ENCODE measurements at places on chromosomes 13 and 19.

- no peak for DNase-seq
Observed at GRCh38 chr19:17626456-17627015, 61.6 kb downstream of the UNC13A start.

DNA sequence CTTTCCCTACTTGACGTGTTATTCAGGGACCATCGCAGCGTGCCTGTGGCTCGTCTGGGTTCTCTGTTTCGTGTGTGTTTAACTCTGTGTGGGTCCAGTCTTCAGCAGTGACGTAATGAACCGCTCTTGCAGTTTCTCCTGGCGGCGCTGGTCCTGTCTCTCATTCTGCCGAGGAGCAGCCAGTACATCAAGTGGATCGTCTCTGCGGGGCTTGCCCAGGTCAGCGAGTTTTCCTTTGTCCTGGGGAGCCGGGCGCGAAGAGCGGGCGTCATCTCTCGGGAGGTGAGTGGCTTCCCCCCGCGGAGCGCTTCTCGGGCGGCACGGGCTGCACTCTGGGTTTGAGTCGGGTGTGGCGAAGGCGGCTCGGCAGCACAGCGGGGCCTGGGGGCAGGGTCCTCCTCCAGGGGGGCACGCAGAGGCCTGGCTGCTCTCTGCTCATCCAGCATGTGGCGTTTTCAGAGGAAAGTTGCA lies 36.3 kb upstream of the TFDP1 start:
- no peak for DNase-seq

DNA sequence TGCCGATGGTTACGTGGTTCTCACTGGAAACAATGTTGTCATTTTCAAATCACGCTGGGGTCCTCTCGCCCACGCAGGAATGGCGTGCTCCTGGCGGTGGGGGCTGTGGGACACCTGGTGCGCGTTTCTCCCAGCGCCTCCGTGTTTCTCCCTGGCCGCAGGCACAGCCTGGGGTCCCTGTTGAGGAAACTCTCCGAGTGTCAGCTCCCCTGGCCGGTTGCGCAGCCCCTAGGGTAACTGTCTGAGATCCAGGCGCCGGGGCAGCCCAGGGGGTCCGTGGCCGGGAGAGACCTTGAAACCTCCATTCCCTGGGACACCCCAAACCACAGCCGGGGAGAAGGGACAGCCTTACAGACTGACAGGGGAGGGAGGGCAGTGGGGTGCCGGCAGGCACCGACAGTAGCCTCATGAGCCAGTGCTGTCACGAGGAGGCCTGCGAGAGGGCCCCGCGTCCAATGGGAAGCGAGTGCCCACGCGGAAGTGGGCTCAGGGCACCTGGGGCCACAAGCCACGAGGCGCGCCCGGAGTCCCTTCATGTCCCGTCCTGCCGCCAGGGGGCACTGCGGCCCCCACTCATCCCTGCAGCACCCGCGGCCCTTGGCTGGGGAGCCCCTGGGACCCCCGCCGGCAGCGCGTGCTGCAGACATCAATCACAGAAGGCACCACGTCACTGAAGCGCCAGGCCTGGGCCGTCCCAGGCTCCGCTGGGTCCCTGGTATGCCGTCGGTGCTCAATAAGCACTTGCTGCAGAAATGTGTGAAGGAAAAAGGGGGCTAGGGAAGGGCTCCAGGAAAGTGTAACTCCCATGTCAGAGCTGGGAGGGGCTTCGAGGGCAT lies 9.5 kb downstream of the ADAMTSL5 start:
- peak; percentile 62 for DNase-seq

DNA sequence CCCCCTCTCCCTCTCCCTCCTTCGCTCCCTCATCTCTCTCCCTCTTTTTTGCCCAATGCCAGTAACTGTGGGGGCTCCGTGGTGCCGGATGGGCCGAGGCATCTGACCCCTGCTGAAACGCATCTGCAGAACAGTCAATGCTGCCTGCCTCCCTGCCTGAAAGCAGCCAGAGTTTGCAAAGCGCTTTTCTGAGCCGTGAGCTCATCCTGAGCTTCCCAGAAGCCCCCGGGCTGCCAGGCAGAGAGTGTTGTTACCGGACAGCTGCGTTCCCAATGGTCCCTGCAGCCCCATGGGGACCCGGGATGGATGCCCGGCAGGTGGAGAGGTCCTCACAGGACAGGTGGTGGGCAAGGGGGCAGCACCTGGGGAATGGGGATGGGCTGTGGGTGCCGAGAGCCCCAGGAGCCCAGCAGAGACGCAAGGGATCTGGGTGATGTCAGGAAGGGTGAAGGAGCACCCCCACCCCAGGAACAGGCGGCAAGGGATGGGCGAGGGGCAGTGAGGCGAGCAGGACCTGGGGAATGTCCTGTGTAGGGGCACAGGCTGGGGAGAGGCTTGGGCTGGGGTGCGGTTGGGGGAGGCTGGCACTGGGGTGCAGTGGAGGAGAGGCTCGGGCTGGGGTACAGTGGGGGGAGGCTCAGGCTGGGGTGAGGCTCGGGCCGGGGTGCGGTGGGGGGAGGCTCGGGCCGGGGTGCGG lies 33.0 kb downstream of the GPX4 start:
- DNase-seq = no peak

DNA sequence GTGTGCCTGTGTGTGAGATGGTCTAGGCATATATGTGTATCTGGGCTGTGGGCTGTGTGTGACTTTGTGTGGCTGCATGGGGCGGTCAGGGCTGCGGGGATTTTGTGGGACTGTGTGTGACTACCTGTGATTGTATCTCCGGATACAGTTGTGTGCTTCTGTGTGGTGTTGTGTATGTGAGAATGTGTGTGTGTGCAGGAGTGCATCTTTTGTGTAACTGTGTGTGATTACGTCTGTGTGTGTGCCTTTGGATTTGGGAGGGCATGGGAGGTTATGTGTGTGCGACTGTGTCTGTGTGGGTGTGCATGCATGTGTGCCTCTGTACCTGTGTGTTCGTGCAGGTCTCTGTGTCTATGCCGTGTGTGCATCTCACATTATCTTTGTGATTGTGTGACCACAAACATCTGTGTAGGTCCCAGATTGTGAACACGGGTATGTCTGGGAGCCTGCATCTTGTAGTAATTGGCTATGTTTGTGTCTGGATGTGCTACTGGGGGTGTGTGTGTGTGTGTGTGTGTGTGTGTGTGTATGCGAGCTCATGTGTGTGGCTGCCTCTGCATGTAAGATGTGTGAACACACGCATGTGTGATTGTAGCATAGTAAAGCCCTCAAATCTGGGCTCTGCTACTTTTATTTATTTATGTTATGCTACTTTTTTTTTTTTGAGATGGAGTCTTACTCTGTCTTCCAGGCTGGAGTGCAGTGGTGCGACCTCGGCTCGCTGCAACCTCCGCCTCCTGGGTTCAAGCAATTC lies 7.6 kb downstream of the EHD2 start:
- no peak for DNase-seq

DNA sequence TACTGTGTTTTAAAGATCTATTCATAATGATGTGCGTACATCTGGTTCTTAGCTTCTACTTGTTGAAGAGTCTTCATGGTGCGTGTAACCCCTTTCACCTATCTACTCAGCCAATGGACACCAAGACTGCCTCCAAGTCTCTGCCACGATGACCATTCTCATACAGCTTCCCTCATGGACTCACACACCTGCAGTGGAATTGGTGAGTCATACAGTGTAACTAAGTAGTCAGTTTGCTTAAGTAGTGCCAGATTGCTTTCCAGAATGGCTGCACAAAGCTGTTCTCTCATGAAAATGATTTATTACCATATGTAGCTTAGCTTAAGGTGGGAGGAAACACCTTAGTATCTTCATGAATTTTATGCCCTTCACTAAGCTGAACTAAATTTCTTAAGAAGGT lies 112.3 kb downstream of the AKAP11 start:
- no peak for DNase-seq
